ENCODE measurements at places on chromosomes 1 and 21. TPM values are rescaled to one million over a fixed set of nuclear protein-coding genes. Genes with fewer than 3 reads are reported as not detected.

ACKR1 gene
- not detected for total RNA-seq

PROK1 gene
- not detected for total RNA-seq

GBP5 gene
- 0.25 TPM for total RNA-seq

- DNase-seq = no peak
Observed at GRCh38 chr1:81463936-81464837, 336.5 kb upstream of the ADGRL2 start.

- no peak for DNase-seq
Observed at GRCh38 chr1:110426854-110427253, 19.4 kb upstream of the LAMTOR5 start.

GRCh38 chr1:30088594-30088993 is 634.8 kb downstream of the MATN1 start:
- no peak for DNase-seq

DNA sequence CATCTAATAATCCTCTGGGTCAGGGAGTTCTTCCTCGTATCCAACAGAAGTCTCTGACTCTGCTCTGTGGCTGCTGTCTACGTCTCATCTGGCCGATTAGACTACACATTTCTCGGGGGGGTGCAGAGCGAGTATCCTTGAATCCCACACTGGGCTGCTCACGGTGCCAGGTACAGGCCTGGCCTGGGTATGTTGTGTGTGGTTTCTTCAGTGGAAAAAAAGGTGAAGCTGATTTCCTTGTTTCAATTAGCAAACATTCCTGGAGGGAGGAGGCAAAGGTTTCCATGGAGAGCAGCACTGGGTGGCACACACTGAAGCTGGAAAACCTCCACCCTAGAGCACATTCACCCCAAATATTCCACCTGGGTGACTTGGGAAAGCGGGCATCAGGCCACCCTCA is 2.0 kb upstream of the RAB7B start:
- DNase-seq = no peak

DNA sequence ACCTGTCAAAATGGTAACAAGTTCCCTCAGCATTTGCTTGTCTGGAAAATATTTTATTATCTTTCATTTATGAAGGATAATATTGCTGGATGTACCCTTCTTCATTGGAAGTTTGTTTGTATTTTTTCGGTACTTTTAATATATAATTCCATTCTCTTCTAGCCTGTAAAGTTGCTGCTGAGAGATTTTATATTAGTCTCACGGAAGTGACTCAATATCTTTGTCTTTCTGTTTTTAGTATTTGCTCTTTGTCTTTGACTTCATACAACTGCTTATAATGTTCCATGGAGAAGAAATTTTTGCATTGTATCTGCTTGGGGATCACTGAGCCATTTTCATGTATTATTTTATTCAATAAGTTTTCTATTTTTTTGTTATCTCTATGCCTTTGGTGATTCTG is 1777.5 kb downstream of the BRINP3 start:
- peak; percentile 66 for DNase-seq

GRCh38 chr1:15004396-15004795 is 149.2 kb upstream of the TMEM51 start:
- no peak for DNase-seq

DNA sequence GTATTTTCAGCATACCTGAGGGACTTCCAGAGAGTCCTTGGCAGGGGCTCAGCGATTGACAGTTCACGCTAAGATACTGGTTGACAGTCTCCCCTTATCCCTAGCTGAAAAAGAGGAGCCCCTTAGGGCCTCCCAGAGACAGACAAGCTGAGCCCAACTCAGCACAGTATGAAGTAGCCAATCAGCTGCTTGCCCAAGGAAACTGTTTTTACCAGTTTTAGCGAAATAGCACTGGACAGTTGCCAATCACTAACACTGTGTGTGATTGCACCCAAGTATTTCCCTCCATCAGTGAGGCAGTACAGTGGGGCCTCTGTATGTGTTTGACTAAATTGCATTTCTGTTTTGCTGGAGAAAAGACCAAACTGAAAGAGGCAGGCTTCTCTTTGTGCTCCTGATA is 27.0 kb downstream of the KHDRBS1 start:
- DNase-seq = no peak

- DNase-seq = no peak
Observed at GRCh38 chr1:176801514-176802020, 338.6 kb downstream of the PAPPA2 start.

DNA sequence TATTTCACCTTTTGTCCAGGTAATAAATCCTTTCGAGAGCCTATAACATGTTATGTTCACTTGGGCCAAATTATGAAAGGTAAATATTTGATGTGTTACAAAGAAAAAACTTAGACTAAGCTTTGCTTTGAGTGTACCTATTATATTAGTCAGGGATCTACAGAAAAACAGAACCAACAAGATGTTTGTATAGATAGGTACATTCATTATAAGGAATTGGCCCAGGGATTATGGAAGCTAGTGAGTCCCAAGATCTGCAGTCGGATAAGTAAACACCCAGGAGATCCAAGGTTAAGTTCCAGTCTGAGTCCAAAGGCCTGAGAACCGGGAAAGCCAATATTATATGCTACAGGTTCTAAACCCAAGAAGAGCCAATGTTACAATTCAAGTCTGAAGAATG is 234.5 kb downstream of the NRIP1 start:
- no peak for DNase-seq

DNA sequence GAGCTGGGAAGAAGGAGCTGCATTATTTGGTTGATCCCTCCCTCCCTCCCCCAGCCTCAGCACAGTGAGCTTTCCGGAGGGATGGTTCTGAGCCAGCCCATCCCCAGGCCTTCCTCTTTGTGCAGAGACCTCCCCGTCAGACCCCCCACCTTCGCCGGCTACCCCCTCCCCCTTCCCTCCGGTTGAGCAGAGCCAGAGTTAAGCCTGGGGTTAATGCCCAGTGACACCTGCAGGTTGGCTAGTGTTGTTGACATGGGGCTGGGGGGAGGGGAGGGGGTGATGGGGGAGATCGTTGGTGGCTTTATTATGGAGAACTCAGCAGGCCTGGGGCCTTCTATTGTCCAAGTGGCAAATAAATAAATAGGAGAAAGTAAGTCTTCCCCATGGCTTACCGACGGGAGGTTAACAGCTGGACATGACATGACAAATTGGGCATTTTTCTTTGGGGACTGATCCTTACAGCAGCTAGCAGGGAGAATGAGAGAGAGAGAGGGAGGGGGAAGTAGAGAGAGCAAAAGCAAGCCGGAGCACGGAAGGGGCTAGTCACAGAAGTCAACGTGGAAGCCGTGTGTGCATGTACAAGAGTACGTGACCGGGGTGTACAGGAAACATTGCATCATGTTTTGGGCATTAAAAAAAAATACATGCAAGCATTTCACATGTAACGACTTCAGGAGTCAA is 131.1 kb downstream of the TMEM53 start:
- no peak for DNase-seq

- no peak for DNase-seq
Observed at GRCh38 chr1:54796902-54797301, 4.2 kb downstream of the TTC22 start.

DNA sequence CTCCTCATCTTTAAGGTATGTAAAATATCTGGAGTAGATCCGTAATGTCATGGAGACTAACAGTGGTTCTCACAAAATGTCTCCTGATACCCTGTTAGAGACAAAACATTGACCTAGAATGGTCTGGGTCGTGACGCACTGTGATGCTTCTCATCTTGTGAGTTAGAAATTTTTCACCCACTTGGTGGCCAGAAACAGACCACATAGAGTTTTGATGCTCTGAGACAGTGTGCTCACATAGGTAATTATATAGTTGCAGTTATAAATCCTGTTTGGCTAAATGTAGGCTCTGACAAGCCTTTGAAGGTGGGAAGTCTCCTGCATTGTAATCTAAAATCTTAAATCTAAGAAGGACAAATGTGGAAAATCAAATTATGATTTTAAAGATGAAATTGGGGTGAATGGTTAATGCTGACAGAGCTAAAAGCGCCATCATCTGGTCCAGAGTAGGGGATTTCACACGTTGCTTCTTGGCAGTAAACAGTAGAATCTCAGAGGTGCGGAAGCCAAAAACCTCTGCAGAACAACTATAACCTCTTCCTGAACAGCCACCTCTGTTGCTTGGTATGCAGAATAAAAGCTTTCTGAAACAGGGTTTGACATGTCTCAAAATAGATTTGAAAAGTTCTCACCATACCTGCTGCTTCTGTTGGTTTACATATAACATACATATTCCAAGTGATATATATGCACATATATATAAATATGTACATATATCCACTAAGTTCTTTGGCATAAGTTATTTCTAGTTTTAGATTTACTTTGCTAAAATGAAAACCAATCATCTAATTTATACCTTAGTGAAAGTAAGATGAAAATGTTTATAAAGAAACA is 17.1 kb downstream of the RPAP2 start:
- DNase-seq = no peak
